ENCODE measurements at places on chromosomes 2 and 18. TPM values are rescaled to one million over a fixed set of nuclear protein-coding genes. Genes with fewer than 3 reads are reported as not detected.

DNA sequence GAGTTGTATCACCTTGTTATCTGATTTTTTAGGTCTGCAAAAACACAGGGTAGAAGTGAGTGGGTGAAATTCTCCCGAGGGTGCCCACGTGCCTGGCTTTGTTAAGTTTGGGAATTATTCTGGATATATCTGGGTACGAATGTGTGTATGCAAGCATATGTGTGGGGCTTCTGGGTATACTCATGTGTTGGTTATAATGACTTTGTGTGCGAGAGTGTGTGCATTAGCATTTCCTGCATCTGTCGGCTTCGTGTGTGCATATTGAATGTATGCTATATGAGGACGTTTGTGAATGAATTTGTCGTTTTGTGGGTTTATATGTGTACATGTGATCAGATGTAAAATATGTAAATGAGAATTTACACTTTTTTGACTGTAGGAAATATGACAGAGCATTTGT lies 13.8 kb upstream of the DNAJC27 start:
- peak; percentile 21 for DNase-seq

DNA sequence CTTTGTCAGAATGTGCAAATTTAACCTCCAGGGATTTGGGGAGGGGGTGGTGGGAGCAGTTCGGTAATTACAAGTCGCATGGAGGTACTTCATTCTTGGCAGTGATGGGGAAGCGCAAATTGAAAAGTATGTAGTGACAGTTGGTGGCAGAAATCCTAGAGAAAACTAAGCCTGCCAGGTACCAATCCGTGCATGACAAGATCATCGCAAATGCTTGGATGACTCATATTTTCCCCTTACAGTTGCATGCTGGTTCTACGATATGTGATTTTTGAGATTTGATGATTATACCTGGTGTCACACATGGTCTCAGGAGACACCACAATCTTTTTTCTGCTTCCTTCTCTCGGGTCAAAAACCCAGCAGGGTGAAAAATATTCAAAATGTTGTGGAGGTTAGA lies 479.7 kb upstream of the ID2 start:
- DNase-seq, result peak; percentile 30

DNA sequence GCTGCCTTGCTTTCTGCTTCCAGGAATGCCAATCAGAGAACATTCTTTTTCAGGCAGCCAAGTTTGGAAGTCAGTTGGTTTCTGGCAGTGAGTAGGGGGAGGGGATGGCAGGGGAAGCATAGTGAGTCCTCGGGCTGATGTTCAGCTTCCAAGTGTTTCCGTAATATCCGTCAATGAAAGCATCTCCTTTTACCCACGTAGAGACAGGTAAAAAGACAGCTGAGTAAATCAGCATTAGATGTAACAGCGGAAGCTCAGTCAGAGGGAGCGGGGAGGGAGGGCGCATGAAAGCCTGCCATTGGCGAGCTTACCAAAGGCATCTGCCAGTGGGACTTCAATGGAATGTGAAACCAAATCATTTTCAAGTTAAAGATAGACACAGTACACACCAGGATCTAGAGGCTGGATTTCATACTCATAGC lies 117.1 kb upstream of the DTNA start:
- peak; percentile 88 for DNase-seq

DNA sequence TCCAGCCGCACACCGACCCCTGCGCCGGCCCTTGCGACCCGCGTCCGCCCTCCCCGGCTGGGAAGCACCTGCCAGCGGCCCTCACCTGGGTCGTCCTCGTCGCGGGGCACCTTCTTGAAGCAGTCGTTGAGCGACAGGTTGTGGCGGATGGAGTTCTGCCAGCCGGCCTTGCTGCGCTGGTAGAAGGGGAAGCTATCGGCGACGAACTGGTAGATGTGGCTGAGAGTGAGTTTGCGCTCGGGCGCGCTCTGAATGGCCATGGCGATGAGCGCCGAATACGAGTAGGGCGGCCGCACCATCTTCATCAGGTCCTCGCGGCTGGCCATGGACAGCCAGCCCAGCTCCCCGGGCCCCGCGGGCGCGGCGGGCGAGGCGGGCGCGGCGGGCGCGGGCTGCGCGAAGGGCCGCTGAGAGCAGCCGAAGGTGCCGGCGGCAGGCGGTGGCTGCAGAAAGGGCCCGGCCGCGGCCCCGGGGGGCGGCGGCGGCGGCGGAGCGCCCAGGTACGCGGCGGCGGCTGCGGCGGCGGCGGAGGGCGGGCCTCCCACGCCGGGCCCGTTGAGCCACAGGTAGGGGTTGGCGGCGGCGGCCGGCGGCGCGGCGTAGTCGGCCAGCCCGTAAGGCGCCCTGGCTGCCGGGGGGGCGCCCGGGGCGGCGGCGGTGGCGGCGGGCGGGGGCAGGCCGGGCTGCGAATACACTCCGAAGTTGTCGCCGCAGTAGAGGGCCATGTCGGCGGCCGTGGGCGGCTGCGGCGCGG lies 505 bp downstream of the FOXI3 start:
- peak; percentile 20 for DNase-seq

DNA sequence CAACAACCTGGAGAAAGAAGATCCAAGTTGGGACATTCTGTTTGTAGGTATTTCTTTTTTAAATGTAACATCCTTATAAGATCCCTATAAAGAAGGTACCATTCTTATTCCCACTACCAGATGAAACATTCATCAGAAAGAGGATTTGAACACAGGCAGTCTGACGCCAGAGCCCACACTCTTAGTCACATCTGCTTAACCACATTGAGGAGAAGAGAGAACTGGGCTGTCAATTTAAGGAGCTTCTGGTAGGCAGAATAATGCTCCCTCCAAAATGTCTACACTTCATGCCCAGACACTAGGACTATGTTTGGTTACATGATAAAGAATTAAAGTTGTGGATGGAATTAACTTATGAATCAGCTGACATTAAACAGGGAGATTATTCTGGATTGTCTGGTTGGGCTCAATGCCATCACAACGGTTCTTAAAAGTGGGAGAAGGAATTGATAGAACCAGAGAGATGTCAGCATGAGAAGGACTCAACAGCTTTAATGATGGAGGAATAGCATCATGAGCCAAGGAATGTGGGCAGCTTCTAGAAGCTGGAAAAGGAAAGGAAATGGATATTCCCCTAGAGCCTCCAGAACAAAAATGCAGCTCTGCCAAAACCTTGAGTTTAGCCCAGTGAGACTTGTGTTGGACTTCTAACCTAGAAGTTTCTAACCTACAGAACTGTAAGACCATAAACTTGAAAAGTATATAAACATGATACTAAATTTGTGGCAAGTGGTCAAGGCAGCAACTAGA lies 82.2 kb downstream of the KLF7 start:
- DNase-seq, result no peak

DNA sequence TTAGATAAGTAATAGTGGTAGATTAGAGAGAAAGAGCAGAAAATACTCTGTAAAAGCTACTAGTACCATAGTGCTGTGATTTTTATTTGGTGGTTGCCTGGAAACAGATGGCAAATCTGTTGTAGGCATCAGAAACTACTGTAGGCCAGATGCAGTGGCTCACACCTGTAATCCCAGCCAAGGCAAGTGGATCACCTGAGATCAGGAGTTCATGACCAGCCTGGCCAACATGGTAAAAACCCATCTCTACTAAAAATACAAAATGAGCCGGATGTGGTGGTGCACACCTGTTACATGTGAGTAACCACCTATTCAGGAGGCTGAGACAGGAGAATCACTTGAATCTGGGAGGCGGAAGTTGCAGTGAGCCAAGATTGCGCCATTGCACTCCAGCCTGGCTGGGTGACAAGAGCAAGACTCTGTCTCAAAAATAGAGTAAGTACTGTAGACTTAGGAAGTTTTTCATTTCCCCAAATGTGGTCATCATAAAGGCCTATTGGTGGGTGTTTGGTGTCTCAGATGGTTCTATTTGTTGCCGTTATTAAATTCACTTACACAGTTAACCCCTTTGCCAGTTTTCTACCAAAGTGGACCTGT lies 79.6 kb downstream of the SPTBN1 start:
- no peak for DNase-seq

DNA sequence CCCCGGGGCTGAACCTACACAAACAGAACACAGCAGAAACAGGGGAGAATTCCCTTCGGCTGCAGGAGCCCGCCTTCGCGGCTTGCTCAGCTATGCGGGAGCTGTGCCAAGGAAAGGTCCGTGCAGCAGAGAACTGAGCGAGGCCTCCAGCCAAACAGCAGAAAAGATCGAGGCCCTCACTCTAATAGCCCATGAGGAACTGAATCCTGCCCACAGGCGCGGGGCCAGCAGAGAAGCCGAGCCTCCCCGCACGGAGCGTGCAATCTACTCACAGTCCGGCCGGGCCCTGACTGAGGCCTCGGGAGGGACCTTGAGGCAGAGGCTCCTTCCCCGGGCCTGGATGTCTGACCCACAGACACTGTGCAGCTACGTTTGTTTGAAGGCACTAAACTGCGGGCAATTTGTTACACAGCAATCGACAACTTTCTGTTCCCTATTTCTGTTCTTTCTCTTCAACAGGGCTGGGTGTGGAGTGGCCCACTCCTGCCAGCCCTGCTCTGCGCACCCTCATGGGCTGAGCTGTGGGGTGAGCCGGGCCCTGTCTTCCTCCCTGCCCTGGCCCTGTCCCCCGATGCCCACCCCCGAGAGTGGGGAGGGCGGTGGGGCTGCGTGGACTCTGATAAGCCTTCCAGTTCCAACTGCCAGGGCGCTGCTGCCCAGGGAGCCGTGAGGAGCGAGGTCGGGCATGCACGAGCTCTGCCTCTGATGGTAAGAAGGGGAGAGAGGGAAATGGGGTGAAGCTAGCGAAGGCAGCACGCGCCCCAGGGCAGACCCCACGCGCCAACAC lies 13.7 kb downstream of the HES6 start:
- DNase-seq, result peak; percentile 70

GRCh38 chr2:32358111-32358482 lies 1.3 kb downstream of the BIRC6 start:
- peak; percentile 32 for DNase-seq

- peak; percentile 72 for DNase-seq
These were observed 38.7 kb downstream of the MCFD2 start for GRCh38 chr2:46876741-46877384.

GRCh38 chr18:56127322-56128099 lies 510.9 kb downstream of the TXNL1 start:
- no peak for DNase-seq

DNA sequence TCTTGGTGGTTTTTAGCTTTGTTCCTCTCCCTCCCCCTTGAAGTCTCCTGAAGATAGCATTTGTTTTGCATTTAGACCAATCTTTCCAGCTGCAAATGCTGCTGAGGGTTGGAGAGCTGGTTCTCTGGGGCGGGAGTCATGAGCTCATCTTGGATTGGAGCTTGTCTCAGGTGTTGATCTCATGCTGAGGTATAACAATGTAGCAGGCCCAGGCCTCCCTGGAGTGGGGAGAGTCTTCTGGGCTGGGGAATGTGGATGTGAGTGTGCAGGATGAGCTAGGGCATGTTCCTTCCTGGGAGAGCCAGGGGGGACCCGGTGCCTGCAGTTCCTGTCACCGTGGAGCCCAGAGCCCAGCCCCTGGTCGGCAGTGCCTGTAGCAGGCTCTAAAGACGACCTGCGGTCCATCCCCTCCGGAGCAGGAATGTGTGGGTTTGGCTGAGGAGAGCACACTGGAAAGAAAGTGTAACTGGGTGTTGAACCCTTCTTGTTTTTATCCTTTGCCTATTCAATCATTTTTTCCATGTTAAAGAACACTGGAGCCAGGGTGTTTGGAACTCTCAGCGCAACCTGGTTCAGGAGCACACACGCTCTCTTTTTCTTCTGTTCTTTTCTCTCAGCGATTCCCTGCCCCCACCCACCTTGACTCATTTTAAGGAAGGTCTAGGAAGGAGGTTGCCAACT lies 2.7 kb downstream of the ZNF532 start:
- DNase-seq, result peak; percentile 79

- DNase-seq, result no peak
These were observed 251.4 kb downstream of the ANKRD30B start for GRCh38 chr18:14999085-14999975.

- no peak for DNase-seq
These were observed 83.6 kb downstream of the ACVR1 start for GRCh38 chr2:157792335-157793052.

- peak; percentile 12 for DNase-seq
These were observed 51.1 kb upstream of the ZNF236 start for GRCh38 chr18:76771192-76771799.

DNA sequence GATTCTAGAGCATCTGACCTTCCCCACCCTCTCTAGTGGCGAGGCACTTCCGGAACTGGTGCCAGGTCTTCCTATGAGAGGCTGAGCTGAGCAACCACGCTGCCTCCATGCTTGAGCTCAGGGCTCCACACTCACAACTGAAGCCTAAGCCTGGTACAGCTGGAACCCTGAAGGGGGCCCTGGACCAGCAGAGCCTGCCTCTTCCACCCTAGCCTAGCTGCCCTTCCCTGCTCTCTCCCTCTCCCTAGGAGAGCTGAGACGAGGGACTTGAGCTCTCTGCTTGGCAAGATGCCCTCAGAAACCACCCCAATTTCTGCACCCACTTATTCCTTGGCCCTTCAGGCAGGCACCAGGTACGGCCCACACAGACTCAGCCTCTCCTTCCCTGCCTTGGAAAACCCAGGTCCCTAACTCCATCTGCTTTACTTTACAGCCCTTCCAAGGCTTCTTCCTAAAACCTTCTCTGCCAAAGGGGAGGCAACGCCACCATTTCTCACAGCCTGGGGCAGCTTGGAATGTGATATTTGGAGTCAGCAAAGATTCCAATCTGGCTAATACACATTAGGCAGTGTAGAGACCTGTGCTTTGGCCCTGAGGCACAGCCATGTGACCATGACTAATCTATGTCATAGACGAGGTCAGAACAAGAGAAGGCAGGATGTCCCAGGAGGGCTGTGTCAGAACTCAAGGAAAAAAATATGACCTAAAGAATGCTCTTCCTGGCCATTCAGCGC lies 18.8 kb downstream of the COX7A2L start:
- DNase-seq, result peak; percentile 21

GRCh38 chr2:86045541-86045940 lies 60.1 kb downstream of the POLR1A start:
- DNase-seq, result no peak

ZNF396 gene
- 1.5 TPM for total RNA-seq

POTEJ gene
- not detected for total RNA-seq

OSR1 gene
- total RNA-seq, result 20.1 TPM

ERFE gene
- total RNA-seq, result 14.1 TPM

CGREF1 gene
- 1.6 TPM for total RNA-seq

Measured in tongue (tissue), 3 donors.